ENCODE measurements at places on chromosomes 7 and 10.

- peaks cover 2% of the 10 kb centered on the region for H3K36me3 ChIP-seq
- no peak for DNase-seq
- no peak overlapping the region for H3K27ac ChIP-seq
- H3K4me1 ChIP-seq, result peaks cover 20% of the 10 kb centered on the region
These were observed 4.2 kb downstream of the ZNF488 start for GRCh38 chr10:47379901-47380300.

GRCh38 chr7:42210779-42211178 lies 26.2 kb downstream of the GLI3 start:
- H3K4me3 ChIP-seq, result no peak overlapping the region
- no peaks in the 10 kb centered on the region for H3K4me1 ChIP-seq
- peaks cover 6% of the 10 kb centered on the region for H3K27me3 ChIP-seq
- H3K27ac ChIP-seq, result no peak overlapping the region
- H3K36me3 ChIP-seq, result no peaks in the 10 kb centered on the region

GRCh38 chr7:44978511-44979366 lies at the start of gene MYO1G:
Gene MYO1G, minus strand, starts transcription at chr7:44979015. Its CDS starts 54 bp downstream, at chr7:44978961.
- peak within 1 kb of the TSS; percentile 100 for H3K4me3 ChIP-seq
- H3K27ac ChIP-seq, result peak within 1 kb of the TSS; percentile 94
- H3K36me3 ChIP-seq, result peaks cover 34% of the 10 kb centered on the region
- DNase-seq, result peak; percentile 95
- H3K27me3 ChIP-seq, result no peaks in the 10 kb centered on the region

DNA sequence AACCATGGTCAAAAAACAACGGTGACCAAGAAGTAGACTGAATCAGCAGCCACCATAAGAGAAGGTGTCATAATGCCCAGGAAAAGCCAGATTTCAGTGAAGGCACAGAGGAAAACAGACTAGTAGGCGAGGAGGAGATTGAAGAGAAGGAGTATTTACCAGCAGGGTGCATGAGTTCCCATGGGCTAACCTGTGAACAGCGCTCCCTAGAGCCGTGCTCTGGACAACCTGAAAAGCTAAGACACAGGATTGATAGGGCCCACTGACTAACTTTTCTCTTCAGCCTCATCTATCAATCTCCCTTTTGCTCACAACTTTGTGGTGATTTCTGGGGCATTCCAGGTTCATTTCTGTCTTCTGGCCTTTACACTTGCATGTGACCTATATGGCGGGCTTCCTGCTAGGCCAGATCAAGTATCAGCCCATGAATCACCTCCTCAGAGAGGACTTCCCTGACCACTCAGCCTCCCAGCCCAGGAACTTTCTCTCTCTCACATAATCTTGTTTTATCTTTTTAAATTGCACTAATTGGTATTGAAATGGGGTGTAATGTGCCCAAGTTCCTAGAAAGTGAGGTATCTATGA lies 12.8 kb downstream of the ANKRD22 start:
- H3K36me3 ChIP-seq, result no peaks in the 10 kb centered on the region
- peaks cover 7% of the 10 kb centered on the region for H3K4me1 ChIP-seq
- H3K27ac ChIP-seq, result no peak overlapping the region

DNA sequence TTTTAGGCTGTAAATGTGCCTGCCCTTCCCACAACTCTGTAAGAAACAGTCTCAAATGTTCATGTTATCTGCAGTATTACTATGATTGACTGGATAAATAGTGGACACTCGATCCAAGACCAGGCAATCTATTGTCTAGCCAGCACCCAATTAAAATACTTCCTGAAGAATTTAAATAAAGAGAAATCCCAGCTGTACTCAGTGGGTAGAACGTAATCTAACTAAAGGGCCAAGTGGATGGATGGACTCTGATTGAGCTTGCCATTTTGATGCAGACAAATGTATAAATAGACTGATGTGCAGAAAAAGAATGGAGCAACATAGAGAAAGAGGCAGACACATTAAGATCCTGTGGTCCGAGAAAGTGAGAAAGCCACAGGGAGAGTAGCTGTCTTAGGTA lies 158.0 kb downstream of the IPMK start:
- no peaks in the 10 kb centered on the region for H3K36me3 ChIP-seq
- H3K4me1 ChIP-seq, result no peaks in the 10 kb centered on the region

DNA sequence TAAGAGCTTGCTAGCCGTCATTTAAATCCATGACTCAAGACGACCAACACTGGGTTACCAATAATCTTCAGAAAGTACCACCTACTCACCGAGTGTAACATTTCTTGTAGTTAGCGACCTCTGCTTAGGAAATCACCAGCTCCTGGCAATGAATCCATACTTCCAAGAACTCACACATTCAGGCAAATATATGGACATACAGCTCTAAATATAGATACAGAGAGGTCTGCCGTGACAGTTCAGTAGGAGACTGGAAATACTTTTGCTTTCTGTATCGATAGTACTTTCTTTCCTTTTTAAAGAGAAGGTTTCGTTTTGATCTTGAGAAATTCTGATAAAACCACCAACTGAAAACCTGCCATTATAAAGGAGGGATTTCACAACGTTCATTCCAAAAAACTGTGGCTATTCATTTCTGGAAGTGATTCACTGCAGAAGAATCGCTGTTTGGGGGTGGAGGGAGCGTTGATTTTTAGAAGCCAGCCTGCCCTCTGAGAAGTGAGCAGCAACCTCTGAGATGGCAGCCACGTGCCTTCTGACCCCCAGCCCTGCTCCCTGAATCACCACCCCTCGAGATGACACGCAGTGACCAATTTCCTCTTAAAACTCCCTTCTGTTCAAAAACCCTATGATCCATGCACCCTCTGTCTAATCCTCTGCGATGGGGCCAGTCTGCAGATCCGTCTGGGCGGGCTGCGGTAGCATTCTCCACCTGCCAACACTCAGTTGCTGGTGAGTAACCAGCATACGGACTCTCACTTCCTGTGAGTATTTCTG lies 179.0 kb upstream of the KLF14 start:
- H3K27me3 ChIP-seq, result no peaks in the 10 kb centered on the region
- peaks cover 55% of the 10 kb centered on the region for H3K36me3 ChIP-seq
- H3K27ac ChIP-seq, result peak overlapping the region; percentile 98
- peak; percentile 92 for DNase-seq
- H3K4me3 ChIP-seq, result peak overlapping the region; percentile 92

GRCh38 chr10:73251683-73252444 lies 580 bp downstream of the MRPS16 start:
- H3K36me3 ChIP-seq, result peaks cover 17% of the 10 kb centered on the region
- peaks cover 47% of the 10 kb centered on the region for H3K4me1 ChIP-seq
- H3K27me3 ChIP-seq, result no peaks in the 10 kb centered on the region
- H3K4me3 ChIP-seq, result peak overlapping the region; percentile 99
- DNase-seq, result peak; percentile 11

GRCh38 chr10:12463459-12463838 lies 114.1 kb downstream of the CAMK1D start:
- no peak overlapping the region for H3K4me3 ChIP-seq
- peaks cover 36% of the 10 kb centered on the region for H3K4me1 ChIP-seq
- no peak overlapping the region for H3K27ac ChIP-seq
- DNase-seq, result no peak
- no peaks in the 10 kb centered on the region for H3K27me3 ChIP-seq

DNA sequence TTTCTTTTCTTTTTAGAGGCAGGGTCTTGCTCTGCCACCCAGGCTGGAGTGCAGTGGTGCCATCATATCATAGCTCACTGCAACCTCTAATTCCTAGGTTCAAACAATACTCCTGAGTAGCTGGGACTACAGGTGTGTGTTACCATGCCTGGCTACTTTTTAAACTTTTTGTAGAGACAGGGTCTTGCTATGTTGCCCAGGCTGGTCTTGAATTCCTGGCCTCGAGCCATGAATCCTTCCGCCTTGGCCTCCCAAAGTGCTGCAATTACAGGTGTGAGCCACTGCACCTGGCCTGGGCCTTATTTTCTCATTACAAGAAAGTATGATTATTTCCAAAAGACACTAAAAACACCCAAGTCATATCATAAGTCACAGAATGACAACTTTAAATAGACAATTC lies 106.6 kb downstream of the CDK6 start:
- peaks cover 78% of the 10 kb centered on the region for H3K4me1 ChIP-seq
- H3K4me3 ChIP-seq, result peak overlapping the region; percentile 72
- peaks cover 41% of the 10 kb centered on the region for H3K36me3 ChIP-seq

- no peak for DNase-seq
- H3K27me3 ChIP-seq, result no peaks in the 10 kb centered on the region
- no peaks in the 10 kb centered on the region for H3K4me1 ChIP-seq
These were observed 263.7 kb downstream of the ZMYND11 start for GRCh38 chr10:398954-399353.

- no peaks in the 10 kb centered on the region for H3K4me1 ChIP-seq
- H3K27ac ChIP-seq, result no peak overlapping the region
- H3K27me3 ChIP-seq, result no peaks in the 10 kb centered on the region
- no peak overlapping the region for H3K4me3 ChIP-seq
These were observed 323.9 kb upstream of the KCND2 start for GRCh38 chr7:119949053-119949452.

DNA sequence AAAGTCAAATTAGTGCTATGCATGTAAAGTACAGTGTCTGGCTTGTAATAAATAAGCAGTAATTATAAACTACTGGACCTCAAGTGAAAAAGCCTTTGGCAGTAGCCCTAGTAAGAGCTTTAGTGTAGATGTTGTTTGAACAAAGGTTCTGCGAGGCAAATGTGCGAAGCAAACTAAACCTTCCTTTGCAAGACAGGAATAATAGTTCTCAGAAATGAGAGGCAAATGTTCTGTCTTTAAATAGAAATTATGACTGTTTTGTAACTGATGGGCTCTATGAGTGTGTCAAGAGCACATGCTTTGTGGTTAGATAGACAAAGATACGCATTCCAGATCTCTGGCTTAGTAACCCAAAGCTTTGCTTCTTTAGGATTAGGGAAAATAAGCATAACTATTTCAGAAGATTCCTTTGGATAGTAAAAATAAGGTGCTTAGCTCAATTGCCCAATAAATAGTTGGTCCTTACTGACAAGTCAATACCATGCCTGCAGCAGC lies 169.2 kb upstream of the CDC14C start:
- H3K4me3 ChIP-seq, result no peak overlapping the region
- H3K27me3 ChIP-seq, result no peaks in the 10 kb centered on the region
- no peaks in the 10 kb centered on the region for H3K36me3 ChIP-seq
- H3K4me1 ChIP-seq, result no peaks in the 10 kb centered on the region

DNA sequence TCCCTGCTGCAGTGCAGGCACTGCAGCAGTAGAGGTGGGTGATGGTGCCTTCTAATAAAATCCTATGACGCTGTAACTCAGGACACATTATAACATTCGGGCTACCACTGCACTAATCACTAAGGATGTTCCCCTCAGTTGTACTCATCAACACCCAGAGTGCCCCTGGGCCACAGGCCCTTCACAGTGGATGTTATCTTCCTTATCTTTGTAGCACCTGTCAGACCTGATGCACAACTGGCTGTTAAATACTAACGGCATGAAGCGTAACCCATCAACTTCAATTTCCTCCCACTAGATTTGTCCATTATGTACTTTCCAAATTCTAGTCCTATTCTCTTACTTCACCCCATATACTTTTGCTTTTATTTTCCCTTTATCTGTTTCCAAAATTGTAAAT lies 66.3 kb downstream of the PARD3 start:
- H3K4me1 ChIP-seq, result peaks cover 5% of the 10 kb centered on the region
- no peak overlapping the region for H3K27ac ChIP-seq
- no peak for DNase-seq
- H3K36me3 ChIP-seq, result no peaks in the 10 kb centered on the region

DNA sequence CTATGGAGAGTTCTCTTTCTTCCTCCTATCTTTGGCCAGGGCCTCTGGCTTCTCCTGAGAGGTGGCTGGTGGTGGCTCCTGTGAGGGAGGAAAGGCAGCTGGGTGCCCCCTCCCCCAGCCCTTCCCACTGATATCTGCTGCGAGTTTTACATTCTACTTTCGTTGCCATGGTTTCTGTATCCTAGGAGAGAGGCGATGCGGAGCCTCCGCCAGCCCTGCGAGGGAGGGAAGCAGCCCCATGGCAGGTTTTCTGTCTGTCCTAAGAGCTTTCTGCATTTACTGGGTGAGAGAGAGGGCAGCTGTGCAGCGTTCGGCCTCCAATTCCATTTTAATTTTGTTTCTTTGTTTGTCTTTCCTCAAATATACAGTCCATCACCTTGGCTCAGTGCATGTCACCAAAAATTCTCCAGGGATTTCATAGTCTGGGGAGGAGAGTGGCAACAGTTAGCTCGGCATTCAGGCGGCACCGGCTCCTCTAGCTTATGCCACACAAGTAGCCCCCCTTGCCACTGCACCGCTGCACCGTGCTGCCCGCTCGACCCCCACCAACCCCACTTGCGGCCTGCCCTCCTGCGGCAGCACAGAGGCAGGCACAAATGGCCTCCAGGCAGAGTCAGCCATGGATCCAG lies 20.4 kb downstream of the DNAJB12 start:
- peaks cover 81% of the 10 kb centered on the region for H3K4me1 ChIP-seq
- peaks cover 8% of the 10 kb centered on the region for H3K36me3 ChIP-seq
- no peak for DNase-seq
- no peaks in the 10 kb centered on the region for H3K27me3 ChIP-seq
- peak overlapping the region; percentile 95 for H3K27ac ChIP-seq

DNA sequence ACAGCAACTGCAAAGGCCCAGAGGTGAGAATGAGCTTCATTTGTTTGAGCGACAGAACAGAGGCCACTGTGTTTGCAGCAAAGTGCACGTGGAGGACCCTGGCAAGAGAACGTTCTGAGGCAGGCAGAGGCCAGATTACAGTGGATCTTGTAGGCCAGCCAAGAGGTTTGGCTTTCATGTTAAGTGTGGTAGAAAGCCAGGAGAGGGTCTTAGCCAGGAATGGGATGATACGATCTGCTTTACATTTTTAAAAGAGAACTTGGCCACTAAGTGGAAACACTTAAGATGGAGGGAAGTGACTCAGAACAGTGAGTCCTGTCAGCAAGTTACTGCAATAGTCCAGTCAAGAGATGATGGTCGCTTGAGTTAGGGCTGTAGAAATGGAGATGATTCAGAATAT lies 4.6 kb downstream of the CCDC136 start:
- H3K27me3 ChIP-seq, result no peaks in the 10 kb centered on the region
- no peak overlapping the region for H3K27ac ChIP-seq
- no peak for DNase-seq
- peaks cover 8% of the 10 kb centered on the region for H3K4me1 ChIP-seq
- peaks cover 2% of the 10 kb centered on the region for H3K36me3 ChIP-seq
- H3K4me3 ChIP-seq, result no peak overlapping the region

DNA sequence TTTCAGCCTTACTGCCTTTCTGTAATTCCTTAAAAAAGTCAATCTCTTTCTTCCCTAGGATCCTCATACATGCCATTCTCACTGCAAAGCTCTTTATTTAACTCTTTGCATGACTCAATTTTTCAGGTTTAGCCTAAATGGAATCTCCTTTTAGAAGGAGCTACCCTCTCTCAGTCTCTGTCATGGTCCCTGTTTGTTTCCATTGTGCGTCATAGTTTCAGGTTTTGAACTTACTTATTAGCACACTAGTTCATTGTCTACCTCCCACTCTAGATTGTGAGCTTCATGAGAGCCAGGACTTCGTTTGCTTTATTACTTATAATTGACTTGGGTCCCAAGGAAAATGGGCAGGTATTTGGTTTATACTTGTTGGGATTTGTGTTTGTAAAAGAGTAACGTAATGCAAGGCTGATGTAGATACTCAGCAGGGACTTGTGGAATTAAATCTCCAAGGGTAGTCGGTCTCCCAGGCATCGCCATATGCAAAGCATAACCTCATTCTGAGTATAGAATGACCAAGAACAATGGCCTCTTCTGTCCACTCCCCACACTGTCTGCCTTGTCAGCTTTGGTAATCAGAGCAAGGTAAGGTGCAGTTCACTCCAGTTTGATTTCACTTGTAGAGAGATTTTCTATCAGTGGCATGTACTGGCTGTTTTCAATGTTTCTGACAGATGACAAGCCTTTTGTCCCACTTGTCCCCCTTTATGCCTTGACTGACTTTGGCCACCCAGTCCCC lies 252.0 kb downstream of the SORCS3 start:
- no peak for DNase-seq
- H3K27me3 ChIP-seq, result peaks cover 6% of the 10 kb centered on the region
- no peaks in the 10 kb centered on the region for H3K4me1 ChIP-seq
- no peak overlapping the region for H3K27ac ChIP-seq
- peaks cover 7% of the 10 kb centered on the region for H3K36me3 ChIP-seq

All from activated T-cell treated with anti-CD3 and anti-CD28 coated beads, Interleukin-2, amount 50 U/mL, for 72 hours (primary cell).